Activated naive CD8-positive, alpha-beta T cell treated with anti-CD3 and anti-CD28 coated beads for 36 hours (primary cell): ENCODE measurements at places on chromosomes 16 and 17. TPM values are rescaled to one million over a fixed set of nuclear protein-coding genes. Genes with fewer than 3 reads are reported as not detected.

DNA sequence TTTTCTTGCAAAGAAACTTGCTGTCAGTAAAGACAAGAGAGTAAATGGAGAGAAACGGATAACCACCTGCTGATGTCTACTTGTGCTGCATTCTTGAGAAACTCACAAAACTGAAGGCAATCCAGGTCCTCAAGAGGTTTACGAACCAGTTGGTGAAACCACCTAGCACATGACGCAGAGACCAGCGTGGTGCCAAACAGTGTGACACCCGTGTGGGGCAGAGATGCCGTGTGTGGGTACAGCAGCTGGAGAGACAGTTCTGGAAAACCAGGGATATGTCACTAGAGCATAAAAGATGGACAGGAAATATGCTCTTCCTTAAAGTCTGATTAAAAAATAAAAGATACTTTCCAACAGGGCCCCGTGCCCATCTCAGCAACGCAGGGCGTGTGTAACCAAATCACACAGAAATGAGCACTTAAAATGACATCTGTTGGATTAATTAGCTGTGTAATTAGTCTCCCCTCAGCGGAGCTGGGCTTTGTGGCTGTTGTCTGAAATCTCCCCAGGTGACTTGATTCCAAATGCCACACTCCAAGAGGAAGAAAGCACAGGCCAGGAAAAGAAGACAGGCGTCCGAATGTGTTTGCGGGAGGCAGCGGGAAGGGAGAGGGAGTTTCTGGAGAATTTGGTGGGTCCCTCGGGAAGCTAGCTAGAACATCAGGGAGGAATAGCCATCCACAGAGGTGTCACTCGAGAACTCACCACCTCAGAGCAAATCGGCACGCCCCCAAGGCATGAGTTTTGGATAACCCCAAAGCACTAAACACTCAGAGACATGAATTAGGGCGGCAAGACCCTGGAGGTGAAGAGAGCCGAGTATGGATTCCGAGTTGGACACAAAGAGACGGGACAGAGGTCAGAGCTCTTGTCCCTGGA is 109.8 kb downstream of the ZFHX3 start:
- no peak overlapping the region for H3K27ac ChIP-seq
- H3K4me1 ChIP-seq, result no peaks in the 10 kb centered on the region
- H3K27me3 ChIP-seq, result peaks cover 4% of the 10 kb centered on the region
- H3K4me3 ChIP-seq, result no peak overlapping the region
- DNase-seq, result no peak
- H3K36me3 ChIP-seq, result no peaks in the 10 kb centered on the region

DNA sequence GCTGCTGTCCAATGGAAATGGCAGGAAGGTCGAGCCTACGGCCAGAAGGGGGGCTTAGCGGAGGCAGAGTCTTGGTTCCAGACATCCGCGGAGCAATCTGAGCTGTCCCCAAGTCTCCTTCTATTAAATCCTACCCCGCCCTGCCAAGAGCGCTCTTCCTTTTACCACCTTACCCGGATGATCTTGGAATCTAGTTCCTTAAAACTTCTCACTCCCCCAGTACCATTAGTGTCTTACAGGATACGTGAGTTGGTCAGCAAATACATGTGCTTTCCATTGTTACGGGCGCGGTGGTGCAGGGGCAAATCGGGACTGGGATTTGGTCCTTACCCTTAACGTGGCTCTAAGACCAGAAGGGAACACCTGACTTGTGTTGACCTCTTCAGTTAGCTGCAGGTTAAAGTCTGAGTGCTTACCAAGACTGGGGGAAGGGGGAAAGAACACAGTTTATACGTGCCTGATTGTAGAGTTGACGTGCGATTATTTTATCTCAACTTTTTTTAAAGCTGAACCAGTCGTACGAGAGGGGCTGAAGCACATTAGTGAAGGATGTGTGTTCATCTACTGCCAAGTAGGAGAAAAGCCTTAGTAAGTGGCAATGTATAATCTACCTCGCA is 495 bp downstream of the TXNDC17 start:
- H3K4me3 ChIP-seq, result peak overlapping the region; percentile 95
- peaks cover 42% of the 10 kb centered on the region for H3K36me3 ChIP-seq
- no peaks in the 10 kb centered on the region for H3K27me3 ChIP-seq
- H3K4me1 ChIP-seq, result peaks cover 54% of the 10 kb centered on the region
- no peak for DNase-seq

The KAT2A gene
- 49.1 TPM for total RNA-seq

DNA sequence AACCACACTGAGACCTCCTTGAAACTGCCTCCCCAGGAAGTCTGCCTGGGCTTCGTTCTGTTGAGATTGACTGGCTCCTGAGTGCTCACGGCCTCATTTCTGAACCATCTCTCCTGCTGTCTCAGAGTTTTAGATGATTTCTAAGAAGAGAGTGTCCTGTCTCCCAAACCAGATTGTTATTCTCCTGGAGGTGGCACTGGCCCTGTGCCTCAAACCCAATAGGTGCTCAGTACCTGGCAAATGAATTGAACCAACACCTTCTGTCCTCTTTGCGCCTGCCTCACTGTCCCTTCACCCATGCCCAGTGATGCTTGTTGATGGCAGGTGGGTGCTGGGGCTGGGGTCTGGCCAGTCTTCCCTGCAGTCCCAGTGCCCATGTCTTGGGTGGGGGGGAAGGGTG is 36.3 kb upstream of the C1QL1 start:
- H3K27ac ChIP-seq, result no peak overlapping the region
- no peak for DNase-seq
- H3K36me3 ChIP-seq, result no peaks in the 10 kb centered on the region
- H3K4me1 ChIP-seq, result no peaks in the 10 kb centered on the region
- H3K27me3 ChIP-seq, result peaks cover 7% of the 10 kb centered on the region
- no peak overlapping the region for H3K4me3 ChIP-seq

DNA sequence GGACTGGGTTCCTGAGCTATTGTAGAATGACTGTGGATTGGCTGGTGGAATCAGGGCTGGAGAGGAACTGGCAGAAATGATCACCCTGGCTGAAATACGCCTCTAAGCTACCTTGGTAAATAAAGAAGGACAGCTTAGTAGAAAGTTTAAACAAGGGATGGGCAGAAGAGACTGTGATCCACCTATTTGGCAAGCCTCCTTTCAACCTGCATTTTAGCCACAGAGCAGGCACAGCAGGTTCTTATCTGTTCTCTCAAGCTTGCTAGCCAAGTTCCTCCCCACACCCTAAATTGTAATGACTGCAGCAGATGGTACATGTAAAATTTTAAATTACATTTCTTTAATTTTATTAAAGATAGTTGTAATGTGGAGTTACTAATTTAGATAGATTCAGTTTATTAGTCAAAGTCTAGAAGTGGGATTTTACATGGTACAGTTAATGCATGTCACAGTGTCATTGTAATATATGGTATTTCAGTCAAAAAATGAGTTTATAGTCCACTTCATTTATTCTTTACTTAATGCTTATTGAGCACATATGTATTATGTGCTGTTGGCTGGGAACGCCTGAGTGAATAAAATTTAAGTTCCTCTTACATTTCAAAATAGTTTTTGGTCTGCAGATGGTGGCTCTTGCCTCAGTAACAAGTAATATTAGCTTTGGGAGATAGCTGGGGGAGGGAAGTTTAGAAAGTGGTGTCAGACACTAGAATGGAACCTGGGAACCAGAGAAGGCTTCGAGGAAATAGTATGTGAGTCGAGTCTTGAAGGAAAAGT is 11.2 kb downstream of the EPN2 start:
- no peak for DNase-seq
- peaks cover 19% of the 10 kb centered on the region for H3K27me3 ChIP-seq
- no peaks in the 10 kb centered on the region for H3K36me3 ChIP-seq
- H3K4me1 ChIP-seq, result no peaks in the 10 kb centered on the region

DNA sequence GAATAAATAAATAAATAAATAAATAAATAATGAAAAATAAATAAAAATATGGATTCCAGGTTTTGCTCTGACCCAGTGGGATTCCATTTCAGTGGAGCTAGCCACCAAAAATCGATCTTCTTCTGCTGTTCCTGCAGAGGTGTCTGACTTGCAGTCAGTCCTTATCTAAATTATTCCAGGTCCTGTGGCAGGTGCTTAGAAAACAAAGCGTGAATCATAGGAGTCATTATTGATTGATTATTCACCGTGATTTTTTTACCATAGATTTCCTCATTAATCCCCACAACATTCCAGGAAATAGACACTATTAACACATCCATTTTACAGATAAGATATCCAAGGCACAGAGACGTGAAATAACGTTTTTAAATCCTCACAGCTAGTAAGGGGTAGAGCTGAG is 31.5 kb upstream of the ABR start:
- H3K36me3 ChIP-seq, result no peaks in the 10 kb centered on the region
- no peak for DNase-seq
- no peak overlapping the region for H3K27ac ChIP-seq
- H3K4me3 ChIP-seq, result no peak overlapping the region
- H3K4me1 ChIP-seq, result no peaks in the 10 kb centered on the region
- H3K27me3 ChIP-seq, result no peaks in the 10 kb centered on the region

The DPEP3 gene
- total RNA-seq, result 0.42 TPM

GRCh38 chr17:46868689-46869187 is 17.4 kb downstream of the WNT9B start:
- H3K27ac ChIP-seq, result no peak overlapping the region
- no peaks in the 10 kb centered on the region for H3K36me3 ChIP-seq
- no peak overlapping the region for H3K4me3 ChIP-seq
- H3K4me1 ChIP-seq, result no peaks in the 10 kb centered on the region
- no peak for DNase-seq

DNA sequence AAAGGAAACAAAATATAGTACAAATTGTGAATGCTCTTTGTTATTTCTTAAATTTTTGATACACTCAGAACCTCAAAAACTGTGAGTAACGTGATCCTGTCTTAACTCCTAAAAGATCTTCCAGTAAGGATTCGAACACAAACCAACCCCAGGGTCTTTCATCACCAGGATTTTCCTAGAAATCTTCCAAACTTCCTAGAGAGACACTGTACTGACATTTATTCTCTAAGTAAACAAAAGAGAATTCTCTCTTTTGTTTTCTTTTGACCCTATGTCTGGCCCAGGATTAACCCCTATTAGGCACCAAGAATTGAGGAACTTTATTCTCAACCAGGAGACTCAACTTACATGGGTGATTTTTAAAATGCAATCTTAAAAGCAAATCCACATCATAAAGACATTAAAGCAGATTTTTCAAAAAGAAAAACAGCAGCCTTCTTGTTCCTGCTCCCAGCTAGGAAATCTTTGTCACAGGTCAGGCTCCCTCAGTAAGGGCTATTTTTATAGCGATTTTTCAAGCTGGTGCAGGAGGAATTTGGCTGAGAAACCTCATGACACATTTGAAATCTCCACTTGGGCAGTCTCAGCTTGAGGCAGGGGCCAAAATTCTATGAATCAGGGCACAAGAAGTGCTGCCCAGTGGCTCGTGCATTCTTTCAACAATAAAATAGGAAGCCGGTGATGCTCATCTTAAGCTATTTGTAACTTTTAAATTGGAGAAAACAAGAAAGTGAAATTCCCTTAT is 6.2 kb upstream of the SMG1 start:
- no peaks in the 10 kb centered on the region for H3K36me3 ChIP-seq
- DNase-seq, result no peak
- peaks cover 4% of the 10 kb centered on the region for H3K4me1 ChIP-seq
- H3K4me3 ChIP-seq, result no peak overlapping the region
- no peak overlapping the region for H3K27ac ChIP-seq
- H3K27me3 ChIP-seq, result peaks cover 6% of the 10 kb centered on the region

The HASPIN gene
- total RNA-seq, result 23.8 TPM

DNA sequence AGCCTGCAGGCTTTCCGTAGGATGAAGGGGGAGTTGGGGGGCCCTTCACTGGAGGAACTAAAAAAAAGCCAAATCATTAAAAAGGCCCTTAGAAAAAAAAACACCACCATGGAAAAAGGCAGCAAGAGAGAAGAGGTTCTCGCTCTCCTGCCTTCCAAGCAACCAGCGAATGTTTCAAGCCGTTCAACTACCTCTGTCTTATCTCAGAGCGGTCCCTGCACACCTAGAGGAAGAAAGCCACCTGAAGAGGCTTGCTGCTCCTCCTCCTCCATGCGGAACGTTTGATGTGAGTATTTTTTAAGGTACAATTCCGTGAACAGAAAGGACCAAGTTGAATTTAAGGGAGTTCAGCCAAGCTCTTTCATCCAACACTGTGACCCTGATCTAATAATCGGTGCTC is 9.2 kb downstream of the NXN start:
- H3K4me3 ChIP-seq, result no peak overlapping the region
- H3K27ac ChIP-seq, result no peak overlapping the region
- no peaks in the 10 kb centered on the region for H3K36me3 ChIP-seq
- H3K4me1 ChIP-seq, result peaks cover 3% of the 10 kb centered on the region

DNA sequence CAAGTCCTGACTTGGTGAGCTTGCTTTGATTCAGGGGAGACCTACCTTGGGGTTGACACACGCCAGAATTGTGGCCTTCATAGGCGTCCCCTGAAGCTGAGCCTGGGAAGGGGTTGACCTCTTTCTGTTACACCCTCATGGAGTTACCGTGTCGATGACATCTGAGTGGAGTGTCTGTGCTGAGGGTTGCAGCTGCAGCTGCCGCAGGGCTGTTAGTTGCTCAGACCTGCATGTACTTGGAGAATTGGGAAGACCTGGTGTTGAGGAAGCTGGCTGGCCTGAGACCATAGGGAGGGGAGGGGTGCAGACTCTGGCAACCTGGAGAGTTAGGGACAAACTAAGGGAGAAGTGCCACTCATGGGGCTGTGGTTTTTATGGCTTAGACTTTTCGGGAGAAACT is 9.6 kb downstream of the GSE1 start:
- H3K27ac ChIP-seq, result no peak overlapping the region
- no peaks in the 10 kb centered on the region for H3K36me3 ChIP-seq
- H3K4me3 ChIP-seq, result no peak overlapping the region
- no peaks in the 10 kb centered on the region for H3K27me3 ChIP-seq
- DNase-seq, result no peak

DNA sequence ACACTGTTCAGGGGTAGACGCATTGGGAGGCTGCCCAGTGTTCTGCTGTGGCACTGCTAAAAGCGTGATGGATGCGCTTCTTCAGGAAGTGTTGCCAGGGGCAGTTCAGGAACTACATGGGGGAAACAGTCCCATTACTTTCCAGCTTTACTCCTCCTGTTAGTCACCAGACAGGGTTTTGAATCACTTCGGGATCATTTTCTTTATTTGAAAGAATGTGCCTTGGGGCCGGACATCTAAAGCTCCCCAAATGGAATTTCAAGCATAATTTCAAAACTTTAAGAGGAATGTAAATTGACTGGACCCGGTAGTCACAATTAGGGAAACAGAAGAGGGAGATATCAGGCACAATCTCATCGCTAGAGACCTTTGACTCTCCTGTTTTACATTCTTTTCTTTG is 1.3 kb upstream of the KRTAP2-1 start:
- peaks cover 2% of the 10 kb centered on the region for H3K4me1 ChIP-seq
- H3K27me3 ChIP-seq, result peaks cover 32% of the 10 kb centered on the region
- H3K4me3 ChIP-seq, result no peak overlapping the region
- no peak for DNase-seq
- peaks cover 2% of the 10 kb centered on the region for H3K36me3 ChIP-seq
- H3K27ac ChIP-seq, result no peak overlapping the region

- peak; percentile 41 for DNase-seq
- H3K27me3 ChIP-seq, result peaks cover 27% of the 10 kb centered on the region
- no peak overlapping the region for H3K27ac ChIP-seq
- H3K36me3 ChIP-seq, result no peaks in the 10 kb centered on the region
- no peak overlapping the region for H3K4me3 ChIP-seq
Measured at GRCh38 chr17:63516910-63517824, 6.0 kb upstream of the KCNH6 start.

The SEPTIN12 gene
- not detected for total RNA-seq

GRCh38 chr17:32141679-32142037 is 644 bp upstream of the RHOT1 start:
- H3K27me3 ChIP-seq, result peaks cover 4% of the 10 kb centered on the region
- H3K27ac ChIP-seq, result peak overlapping the region; percentile 82
- no peak for DNase-seq
- H3K4me3 ChIP-seq, result peak overlapping the region; percentile 80

The PRR35 gene
- total RNA-seq, result not detected
